Small intestine (tissue), 16 donors: ENCODE measurements at places on chromosomes 13 and 19. TPM values are rescaled to one million over a fixed set of nuclear protein-coding genes. Genes with fewer than 3 reads are reported as not detected.

SERPINE3 gene
- not detected for polyA plus RNA-seq

ZNF254 gene
- 5.1 TPM for polyA plus RNA-seq

TNFSF9 gene
- polyA plus RNA-seq: not detected

NOVA2 gene
- polyA plus RNA-seq: under 0.01 TPM

ZNF835 gene
- polyA plus RNA-seq: not detected

DNA sequence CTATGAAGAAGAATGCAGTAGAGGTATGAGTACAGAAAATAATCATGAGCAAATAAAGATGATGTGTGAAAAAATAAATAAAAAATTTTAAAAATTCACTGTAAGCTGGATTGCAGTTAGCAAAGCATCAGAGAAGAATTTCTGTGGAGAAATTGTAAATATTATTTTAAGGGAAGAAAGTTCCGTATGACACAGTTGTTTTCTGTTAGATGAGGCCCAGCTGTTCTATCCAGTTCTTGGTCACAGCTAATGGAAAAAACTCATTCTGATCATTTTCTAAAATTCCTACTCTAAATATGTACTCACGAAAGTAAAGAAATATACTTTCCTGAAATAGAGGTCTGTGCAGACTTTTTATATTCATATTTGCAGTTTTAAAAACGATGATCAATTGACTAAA is 578.8 kb downstream of the DCT start:
- no peaks in the 10 kb centered on the region for H3K4me1 ChIP-seq
- H3K36me3 ChIP-seq: no peaks in the 10 kb centered on the region
- no peak for DNase-seq
- H3K27me3 ChIP-seq: no peaks in the 10 kb centered on the region
- no peak overlapping the region for H3K27ac ChIP-seq

DNA sequence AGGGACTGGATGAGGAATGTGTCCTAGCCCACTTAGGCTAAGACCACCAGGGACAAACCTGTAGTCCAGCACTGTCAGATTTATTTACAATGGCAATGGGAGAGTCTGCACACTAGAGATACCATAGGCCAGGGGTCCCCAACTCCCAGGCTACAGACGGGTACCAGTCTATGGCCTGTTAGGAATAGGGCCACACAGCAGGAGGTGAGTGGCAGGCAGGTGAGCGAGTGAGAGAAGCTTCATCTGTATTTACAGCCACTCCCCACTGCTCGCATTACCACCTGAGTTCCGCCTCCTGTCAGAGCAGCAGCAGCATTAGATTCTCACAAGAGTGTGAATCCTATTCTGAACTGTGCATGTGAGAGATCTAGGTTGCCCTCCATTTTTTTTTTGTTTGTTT is 2.4 kb downstream of the THAP8 start:
- peaks cover 6% of the 10 kb centered on the region for H3K4me1 ChIP-seq
- no peak for DNase-seq
- no peak overlapping the region for H3K27ac ChIP-seq
- H3K36me3 ChIP-seq: no peaks in the 10 kb centered on the region
- no peak overlapping the region for H3K4me3 ChIP-seq

- no peak overlapping the region for H3K27ac ChIP-seq
- H3K27me3 ChIP-seq: no peaks in the 10 kb centered on the region
- H3K4me1 ChIP-seq: no peaks in the 10 kb centered on the region
- peak overlapping the region; percentile 55 for H3K4me3 ChIP-seq
- H3K36me3 ChIP-seq: no peaks in the 10 kb centered on the region
- no peak for DNase-seq
Measured at GRCh38 chr19:51108805-51109146, 567 bp upstream of the CTU1 start.

DNA sequence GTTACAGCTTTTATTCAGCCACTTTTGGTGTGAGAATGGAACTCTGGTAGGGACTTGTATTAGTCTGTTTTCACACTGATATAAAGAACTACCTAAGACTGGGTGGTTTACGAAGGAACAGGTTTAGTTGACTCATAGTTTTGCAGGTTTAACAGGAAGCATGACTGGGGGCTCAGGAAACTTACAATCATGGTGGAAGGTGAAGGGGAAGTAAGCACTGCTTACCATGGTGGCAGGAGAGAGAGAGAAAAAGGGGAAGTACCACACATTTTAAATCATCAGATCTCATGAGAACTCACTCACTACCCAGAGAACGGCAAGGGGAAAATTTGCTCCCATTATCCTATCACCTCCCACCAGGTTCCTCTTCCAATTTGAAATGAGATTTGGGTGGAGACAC is 942.2 kb downstream of the PCDH17 start:
- no peaks in the 10 kb centered on the region for H3K4me1 ChIP-seq
- H3K4me3 ChIP-seq: no peak overlapping the region
- no peaks in the 10 kb centered on the region for H3K27me3 ChIP-seq
- H3K36me3 ChIP-seq: no peaks in the 10 kb centered on the region

DNA sequence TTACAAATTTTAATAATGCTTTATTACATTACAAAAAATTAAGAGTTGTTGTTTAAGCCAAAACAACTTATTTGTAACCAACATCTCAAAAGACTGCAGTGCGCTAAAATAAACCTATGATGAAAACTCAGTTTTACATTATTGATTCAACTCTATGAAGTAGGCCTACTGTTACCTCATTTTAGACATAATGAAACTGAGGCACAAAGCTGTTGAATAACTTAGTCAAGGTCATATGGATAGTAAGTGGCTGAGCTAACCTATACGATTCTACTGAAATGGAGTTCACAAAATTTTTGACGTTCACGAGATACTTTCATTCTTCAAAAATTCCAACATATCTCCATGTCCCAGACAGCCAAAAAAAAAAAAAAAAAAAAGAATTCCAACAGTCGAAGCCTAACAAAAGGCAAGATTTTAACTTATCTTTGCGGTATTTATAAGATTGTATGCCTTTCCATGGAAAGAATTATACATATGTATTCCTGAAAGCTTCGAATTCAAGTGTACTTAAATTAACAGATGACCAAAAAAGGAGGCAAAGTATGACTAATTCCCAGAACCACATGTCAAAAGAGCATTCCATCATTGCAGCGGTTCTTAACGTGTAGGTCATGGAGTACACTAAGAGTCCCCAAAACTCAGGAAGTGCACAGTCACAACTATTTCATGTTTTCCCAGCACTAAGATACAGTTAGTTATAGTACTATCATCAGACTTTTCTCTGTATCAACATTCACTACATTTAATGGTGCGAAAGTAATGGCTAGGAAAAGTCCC is 69.4 kb downstream of the PSPC1 start:
- H3K27me3 ChIP-seq: no peaks in the 10 kb centered on the region
- H3K27ac ChIP-seq: no peak overlapping the region
- no peaks in the 10 kb centered on the region for H3K36me3 ChIP-seq
- DNase-seq: no peak
- H3K4me3 ChIP-seq: no peak overlapping the region
- no peaks in the 10 kb centered on the region for H3K4me1 ChIP-seq

DNA sequence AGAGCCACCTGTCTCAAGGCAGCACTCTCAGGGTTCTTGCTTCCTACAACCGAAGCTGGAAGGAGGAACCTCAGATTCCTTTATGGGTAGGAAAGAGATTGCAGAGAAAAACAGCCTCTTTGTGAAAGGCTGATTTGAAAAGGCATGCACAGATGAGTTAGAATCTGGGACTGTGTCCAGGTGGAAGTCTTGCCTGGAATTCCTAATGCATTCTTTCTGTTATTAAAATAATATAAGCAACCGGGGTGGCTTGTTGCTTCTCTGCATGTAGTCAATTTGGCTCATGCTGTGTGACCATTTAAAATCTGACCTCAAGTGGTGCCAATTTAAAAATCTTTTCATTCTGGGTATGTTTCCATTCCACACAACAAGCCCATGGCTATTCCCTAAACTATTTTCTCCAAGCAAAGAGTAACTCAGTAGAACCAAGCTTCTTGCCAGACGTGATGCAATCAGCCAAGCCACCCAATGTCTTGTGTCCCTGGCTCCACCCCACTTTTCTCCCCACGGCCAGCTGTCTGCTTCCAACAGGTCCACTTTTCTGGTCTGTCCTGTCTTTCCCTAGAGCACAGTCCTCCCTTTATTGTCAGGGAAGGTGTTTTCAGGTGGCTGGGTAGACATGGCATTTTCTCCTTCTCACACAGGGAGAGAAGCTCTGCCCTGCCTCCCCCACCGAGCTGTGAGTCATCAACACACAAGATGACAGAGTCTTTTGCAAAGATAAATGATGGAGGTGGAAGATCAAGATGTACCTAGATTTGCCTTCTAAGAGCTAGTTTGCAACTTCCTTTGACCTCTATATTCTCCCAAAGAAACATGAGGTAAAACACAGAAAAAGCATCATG is 394.3 kb downstream of the FOXO1 start:
- peak overlapping the region; percentile 22 for H3K27ac ChIP-seq
- no peak for DNase-seq
- no peaks in the 10 kb centered on the region for H3K27me3 ChIP-seq
- no peak overlapping the region for H3K4me3 ChIP-seq
- H3K36me3 ChIP-seq: no peaks in the 10 kb centered on the region

DNA sequence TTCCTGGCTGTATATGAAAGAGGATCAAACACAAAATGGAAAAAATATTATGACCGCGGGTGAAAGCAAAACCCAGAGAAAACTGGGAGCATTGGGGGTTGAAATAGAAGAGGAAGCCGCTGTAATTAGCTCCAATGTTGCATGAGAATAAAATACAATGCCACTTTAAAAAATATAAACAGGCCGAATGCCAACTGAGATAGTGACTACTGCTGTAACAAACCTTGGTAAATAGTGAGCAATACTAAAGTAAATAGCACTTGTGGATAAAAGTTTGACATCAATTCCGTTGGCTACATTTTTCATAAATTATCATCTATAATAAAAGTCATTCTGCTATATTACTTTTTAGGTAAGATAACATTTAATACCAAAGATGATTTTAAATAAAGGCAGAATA is 395.8 kb upstream of the MIR17HG start:
- no peaks in the 10 kb centered on the region for H3K27me3 ChIP-seq
- no peaks in the 10 kb centered on the region for H3K4me1 ChIP-seq
- H3K4me3 ChIP-seq: no peak overlapping the region
- DNase-seq: no peak

DNA sequence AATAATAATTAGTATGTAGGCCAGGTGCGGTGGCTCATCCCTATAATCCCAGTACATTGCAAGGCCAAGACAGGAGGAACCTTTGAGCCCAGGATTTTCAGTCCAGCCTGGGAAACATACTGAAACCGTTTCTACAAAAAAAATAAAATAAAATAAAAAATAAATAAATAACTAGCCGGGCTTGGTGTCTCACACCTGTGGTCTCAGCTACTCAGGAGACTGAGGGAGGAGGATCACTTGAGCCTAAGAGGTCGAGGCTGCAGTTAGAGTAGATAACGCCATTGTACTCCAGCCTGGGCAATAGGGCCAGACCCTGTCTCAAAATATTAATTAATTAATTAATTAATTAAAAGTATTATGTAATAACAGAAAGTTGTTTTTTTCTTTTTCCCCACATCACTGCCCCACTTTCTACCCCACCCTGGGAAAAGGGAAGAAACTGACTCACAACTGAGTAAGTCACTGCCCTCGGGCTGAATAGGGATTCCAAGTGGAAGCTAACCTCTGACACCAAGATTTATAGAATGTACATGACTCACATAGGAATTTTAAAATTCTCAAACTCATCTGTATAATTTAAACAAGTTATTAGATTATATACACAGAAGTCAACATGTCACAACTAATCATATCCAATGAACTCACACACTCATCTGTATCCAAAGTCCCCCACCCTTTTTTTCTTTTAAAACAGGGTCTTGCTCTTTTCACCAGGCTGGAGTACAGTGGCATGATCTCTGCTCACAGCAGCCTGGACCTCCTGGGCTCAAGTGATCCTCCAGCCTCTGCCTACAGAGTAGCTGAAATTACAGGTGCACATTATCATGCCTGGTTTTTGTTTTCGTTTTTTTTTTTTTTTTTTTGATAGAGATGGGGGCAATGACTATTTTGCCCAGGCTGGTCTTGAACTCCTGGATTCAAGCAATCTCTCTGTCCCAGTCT is 12.5 kb downstream of the ZNF611 start:
- H3K36me3 ChIP-seq: peaks cover 40% of the 10 kb centered on the region
- no peak overlapping the region for H3K27ac ChIP-seq
- H3K4me3 ChIP-seq: no peak overlapping the region
- no peaks in the 10 kb centered on the region for H3K27me3 ChIP-seq
- DNase-seq: no peak

DNA sequence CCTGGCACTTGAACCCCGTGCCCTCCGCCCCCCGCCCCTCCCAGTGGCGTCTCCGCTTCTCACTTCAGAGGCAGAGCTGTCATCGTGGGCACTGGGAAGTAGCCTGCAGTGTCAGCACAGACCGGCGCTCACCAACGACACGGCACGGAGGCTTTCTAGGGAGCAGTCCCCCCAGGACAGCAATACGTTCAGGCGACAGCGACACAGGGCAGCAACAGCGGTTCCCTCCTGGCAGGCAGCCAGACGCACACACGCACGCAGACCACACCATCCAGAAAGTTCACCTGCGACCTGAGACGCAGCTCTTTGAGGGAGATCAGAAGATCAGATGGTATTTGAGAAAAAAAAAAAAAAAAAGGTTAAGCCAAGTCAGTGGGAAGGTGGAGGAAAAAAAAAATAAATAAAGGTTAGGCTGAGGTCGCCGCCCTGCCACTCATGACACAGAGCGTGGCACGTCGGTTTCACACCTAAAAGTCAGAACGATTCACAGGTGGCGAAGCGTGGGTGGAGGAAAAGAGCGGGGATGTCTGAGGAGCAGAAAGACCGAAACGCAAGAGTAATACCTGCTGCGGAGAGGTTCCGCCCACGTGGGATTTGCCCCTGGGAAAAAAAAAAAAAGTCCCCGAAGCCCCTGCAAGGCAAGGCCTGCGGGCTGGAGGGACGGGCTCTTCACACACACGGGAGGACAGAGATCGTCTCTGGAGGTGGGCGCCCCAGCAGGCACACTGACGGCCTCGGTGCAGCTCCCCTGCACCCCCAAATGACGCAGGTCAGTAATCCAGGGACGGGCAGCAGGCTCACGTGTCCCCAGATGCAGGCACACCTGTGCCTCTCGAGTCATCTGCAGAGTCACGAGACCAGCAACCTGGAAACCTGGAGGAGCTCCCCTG is 94.5 kb downstream of the GNG7 start:
- no peak overlapping the region for H3K4me3 ChIP-seq
- no peaks in the 10 kb centered on the region for H3K36me3 ChIP-seq
- no peak overlapping the region for H3K27ac ChIP-seq
- DNase-seq: no peak
- no peaks in the 10 kb centered on the region for H3K4me1 ChIP-seq
